ENCODE measurements at places on chromosomes 16 and 17. TPM values are rescaled to one million over a fixed set of nuclear protein-coding genes. Genes with fewer than 3 reads are reported as not detected.

BLMH gene
- 21.4 TPM for total RNA-seq

ELMO3 gene
- 4.2 TPM for total RNA-seq

OR2C1 gene
- 0.44 TPM for total RNA-seq

DNAJA2 gene
- 27.2 TPM for total RNA-seq

PRR11 gene
- 0.78 TPM for total RNA-seq

DNA sequence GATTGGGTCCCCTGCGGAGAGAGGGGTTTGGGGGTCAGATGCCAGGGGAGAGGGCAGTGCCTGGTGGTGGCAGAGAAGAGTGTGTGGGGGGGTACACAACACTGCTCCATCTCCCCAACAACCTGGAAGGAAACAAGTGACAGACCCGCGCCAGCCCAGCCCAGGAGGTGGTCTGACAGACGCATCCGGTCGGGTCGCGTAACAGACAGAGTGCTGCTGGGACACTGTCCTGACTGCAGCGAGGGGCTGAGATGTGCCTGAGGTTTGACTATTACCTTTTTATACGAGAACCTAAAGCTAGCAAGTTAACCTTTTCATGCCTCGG is 16.2 kb downstream of the UNC13D start:
- peak overlapping the region; percentile 48 for H3K4me3 ChIP-seq
- peaks cover 51% of the 10 kb centered on the region for H3K4me1 ChIP-seq
- peak overlapping the region; percentile 54 for H3K27ac ChIP-seq
- no peaks in the 10 kb centered on the region for H3K27me3 ChIP-seq
- peaks cover 8% of the 10 kb centered on the region for H3K36me3 ChIP-seq

- no peak overlapping the region for H3K4me3 ChIP-seq
- no peaks in the 10 kb centered on the region for H3K27me3 ChIP-seq
- H3K4me1 ChIP-seq = no peaks in the 10 kb centered on the region
- no peak overlapping the region for H3K27ac ChIP-seq
- H3K36me3 ChIP-seq = no peaks in the 10 kb centered on the region
- no peak for DNase-seq
These were observed 119.1 kb downstream of the KCNJ12 start for GRCh38 chr17:21495281-21495680.

- H3K27me3 ChIP-seq = no peaks in the 10 kb centered on the region
- peaks cover 57% of the 10 kb centered on the region for H3K4me1 ChIP-seq
- no peak overlapping the region for H3K27ac ChIP-seq
- H3K4me3 ChIP-seq = no peak overlapping the region
These were observed 64.9 kb upstream of the LGALS9 start for GRCh38 chr17:27565874-27566670.

GRCh38 chr17:17080181-17080631 is 37.9 kb downstream of the MPRIP start:
- peak overlapping the region; percentile 67 for H3K27ac ChIP-seq
- no peaks in the 10 kb centered on the region for H3K27me3 ChIP-seq
- H3K4me1 ChIP-seq = peaks cover 90% of the 10 kb centered on the region

DNA sequence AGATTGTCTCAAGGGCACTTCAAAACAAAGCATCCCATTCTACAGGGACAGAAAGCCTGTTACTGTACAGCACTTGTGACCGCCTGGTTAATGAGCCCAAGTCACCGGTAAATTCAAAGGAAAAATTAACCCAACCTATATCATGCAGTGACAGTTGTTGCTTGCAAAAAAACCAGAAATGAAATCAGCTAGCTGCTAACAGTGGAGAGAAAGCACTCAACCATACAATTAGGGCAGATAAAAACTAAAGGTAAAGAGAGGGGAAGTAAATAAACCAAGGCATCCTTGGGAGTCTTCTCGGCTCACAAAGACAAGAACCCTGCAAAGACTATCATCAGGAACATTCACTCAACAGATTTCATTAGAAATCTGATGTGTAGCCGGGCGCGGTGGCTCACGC is 5.9 kb downstream of the RETREG3 start:
- H3K27ac ChIP-seq = no peak overlapping the region
- H3K27me3 ChIP-seq = no peaks in the 10 kb centered on the region
- no peak overlapping the region for H3K4me3 ChIP-seq
- no peaks in the 10 kb centered on the region for H3K36me3 ChIP-seq
- DNase-seq = no peak

- DNase-seq = no peak
- H3K27me3 ChIP-seq = no peaks in the 10 kb centered on the region
- H3K4me3 ChIP-seq = no peak overlapping the region
- no peaks in the 10 kb centered on the region for H3K4me1 ChIP-seq
- no peaks in the 10 kb centered on the region for H3K36me3 ChIP-seq
These were observed 5.2 kb upstream of the ZNF821 start for GRCh38 chr16:71889147-71889546.

- no peaks in the 10 kb centered on the region for H3K27me3 ChIP-seq
- DNase-seq = no peak
- H3K36me3 ChIP-seq = no peaks in the 10 kb centered on the region
- H3K4me1 ChIP-seq = no peaks in the 10 kb centered on the region
These were observed 28.0 kb downstream of the SLC13A5 start for GRCh38 chr17:6684881-6685767.

DNA sequence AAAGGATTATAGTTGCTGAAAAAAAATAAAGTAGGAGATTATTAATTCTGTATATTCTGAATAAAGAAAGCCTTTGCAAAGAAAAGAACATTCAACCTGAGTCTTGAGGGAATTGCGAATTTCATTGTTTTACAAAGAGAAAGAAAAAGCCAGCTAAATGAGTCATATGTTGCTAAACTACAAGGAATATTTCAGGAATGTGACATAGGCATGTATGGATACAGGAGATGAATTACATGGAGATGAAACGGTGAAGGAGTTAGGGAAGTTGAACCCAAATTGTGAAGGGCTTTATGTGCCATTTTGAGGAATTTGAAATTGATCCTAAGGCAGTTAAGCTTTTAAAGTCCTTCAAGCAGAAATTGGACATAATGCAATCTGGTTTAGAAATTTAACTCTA is 177.3 kb upstream of the RBL2 start:
- H3K27me3 ChIP-seq = no peaks in the 10 kb centered on the region
- DNase-seq = no peak
- peaks cover 6% of the 10 kb centered on the region for H3K36me3 ChIP-seq

DNA sequence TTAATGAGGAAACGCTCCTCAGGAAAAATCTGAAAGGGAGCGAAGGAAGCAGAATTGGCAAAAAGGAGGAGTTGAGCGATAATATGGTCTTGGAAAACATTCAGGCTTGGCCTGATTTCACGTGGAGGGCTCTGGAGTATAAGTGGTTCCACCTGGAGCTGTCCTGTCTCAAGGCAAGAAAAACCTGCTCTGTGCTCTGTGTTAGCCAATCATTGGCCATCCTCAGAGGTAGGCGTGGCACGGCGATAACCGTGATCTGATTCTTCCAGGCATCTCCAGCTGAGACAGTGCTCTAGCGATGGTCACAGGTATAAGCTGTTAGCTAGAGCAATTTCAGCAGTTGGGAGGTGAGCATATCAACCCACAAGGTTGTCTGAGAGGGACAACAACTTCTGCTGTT is 450.5 kb upstream of the MAF start:
- no peak overlapping the region for H3K4me3 ChIP-seq
- H3K36me3 ChIP-seq = no peaks in the 10 kb centered on the region
- H3K27me3 ChIP-seq = no peaks in the 10 kb centered on the region
- DNase-seq = no peak
- no peaks in the 10 kb centered on the region for H3K4me1 ChIP-seq
- no peak overlapping the region for H3K27ac ChIP-seq
